COR-L47 (cell line): ENCODE measurements at places on chromosomes 2 and 18.
A peak's percentile ranks its signal among the peaks of the same experiment; 100 is the strongest.

GRCh38 chr2:41241325-41242000 is 789.6 kb upstream of the SLC8A1 start:
- no peak for DNase-seq

- no peak for DNase-seq
Observed at GRCh38 chr2:19888831-19889230, 13.0 kb downstream of the TTC32 start.

- no peak for DNase-seq
Observed at GRCh38 chr18:4450065-4450658, 4.9 kb downstream of the DLGAP1 start.

GRCh38 chr2:46257476-46257875 is 39.7 kb upstream of the EPAS1 start:
- peak; percentile 59 for DNase-seq

GRCh38 chr18:9173770-9174233 is 37.2 kb downstream of the ANKRD12 start:
- no peak for DNase-seq

DNA sequence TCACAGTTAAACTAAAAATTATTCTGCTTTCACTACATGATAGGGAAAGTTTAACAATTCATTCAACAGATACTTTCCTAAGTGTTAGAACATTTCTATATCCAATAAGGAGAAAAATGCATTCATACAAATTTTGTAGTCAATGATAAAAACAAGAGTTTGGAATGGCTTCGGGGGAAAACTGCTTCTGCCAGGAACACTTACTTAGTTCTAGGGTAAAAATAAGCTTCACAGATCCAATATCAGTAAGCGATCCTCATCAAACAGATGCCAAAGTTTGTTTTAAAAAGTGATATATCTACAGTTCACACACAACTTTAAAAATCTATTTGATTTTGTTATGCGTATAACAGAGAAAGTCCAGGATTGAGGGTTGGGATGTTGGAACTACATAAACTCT is 199.7 kb downstream of the LRRTM4 start:
- no peak for DNase-seq

- DNase-seq = no peak
Observed at GRCh38 chr2:144115739-144116291, 404.1 kb downstream of the ZEB2 start.

DNA sequence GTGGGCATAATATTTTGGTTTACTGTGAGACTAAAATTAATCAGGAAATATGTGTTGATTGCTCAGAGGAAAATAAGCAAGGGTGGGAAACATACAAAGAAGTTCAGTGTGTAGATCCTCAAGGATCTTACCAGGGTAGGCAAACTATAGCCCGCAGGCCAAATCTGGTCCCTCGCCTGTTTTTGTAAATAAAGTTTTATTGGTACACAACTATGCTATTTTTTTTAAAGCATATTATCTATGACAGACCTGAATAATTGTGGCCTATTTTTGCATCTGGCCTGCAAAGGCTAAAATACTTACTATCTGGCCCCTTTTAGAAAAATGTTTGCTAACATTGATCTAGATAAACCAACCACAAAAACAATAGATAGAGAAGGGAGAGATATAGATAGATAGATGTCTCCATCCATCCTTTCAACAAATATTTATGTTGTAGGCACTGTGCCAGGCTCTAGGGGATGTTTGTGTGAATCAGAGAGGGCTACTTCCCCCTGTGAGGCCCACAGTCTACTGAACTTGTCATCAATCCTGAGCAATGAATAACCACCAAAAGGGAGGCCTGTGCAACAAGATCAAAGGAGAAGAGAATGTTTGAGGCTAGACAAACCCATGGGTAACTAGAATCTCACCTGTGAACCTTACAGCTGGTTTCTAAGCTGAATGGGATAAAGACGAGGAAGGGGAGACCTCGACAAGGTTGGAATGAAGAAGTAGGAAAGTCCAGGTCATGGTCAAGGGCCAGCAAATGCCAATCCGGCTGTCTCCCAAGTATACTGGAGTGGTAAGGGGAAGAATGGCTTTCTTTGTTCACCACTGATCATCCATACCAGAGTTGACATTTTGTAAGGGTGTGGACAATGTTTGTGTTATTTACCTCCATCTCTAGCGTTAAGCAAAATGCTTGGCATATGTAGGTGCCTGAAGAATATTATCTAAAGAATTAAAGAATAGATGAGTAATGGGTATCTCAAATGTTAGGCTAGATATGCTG is 23.6 kb downstream of the ALPK2 start:
- no peak for DNase-seq

DNA sequence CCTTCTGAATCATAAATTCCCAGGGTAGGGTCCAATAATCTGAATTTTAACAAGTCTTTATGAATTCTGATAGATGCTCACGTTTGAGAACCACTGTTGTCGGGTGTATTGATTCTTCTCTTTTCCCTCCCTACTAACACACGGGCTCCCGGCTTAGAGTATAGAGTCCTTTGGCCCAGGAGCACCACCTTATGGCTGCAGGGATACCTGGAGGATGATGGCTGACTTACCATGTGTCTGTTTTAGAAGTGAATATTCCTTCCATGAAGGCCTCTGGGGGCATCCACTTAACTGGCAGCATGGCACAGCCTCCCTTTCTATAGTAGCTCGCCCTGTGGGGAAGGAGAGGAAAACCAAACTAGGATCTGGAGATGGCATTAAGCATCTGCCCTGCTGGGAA is 91.7 kb downstream of the CLIP4 start:
- DNase-seq = no peak
